ENCODE measurements at places on chromosomes 5 and 9. TPM values are rescaled to one million over a fixed set of nuclear protein-coding genes. Genes with fewer than 3 reads are reported as not detected.

DNA sequence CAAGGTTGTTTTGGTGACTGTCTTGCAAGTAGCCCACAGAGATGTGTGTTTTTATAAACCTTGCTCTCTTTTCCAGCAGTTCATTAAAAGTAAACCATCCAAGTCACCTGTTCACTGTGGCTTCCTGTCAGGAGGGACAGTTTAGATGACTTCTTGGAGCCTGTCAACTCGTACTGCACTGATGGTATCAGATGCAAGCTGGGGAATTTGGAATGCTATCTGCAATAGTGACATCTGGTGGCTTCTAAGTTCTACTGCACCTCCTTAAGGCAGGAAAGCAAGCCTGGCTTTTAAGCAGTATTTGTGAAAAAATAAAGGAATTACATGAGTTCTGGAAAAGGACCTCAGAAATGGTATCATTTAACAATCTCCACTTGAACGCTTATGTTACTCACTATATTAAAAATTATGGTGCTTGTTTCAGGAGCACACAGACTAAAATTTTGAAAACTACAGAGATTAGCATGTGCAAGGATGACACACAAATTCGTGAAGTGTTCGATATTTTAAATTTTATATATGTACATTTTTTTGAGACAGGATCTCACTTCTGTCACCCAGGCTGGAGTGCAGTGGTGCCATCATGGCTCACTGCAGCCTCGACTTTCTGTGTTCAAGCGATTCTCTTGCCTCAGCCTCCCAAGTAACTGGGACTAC is 164.0 kb downstream of the TTC39B start:
- DNase-seq = no peak
- no peaks in the 10 kb centered on the region for H3K27me3 ChIP-seq
- H3K4me1 ChIP-seq = no peaks in the 10 kb centered on the region
- H3K27ac ChIP-seq = no peak overlapping the region
- H3K36me3 ChIP-seq = no peaks in the 10 kb centered on the region
- H3K4me3 ChIP-seq = no peak overlapping the region

- no peaks in the 10 kb centered on the region for H3K4me1 ChIP-seq
- H3K4me3 ChIP-seq = no peak overlapping the region
- H3K27ac ChIP-seq = no peak overlapping the region
- no peaks in the 10 kb centered on the region for H3K27me3 ChIP-seq
- DNase-seq = no peak
These were observed 291.3 kb upstream of the PCSK5 start for GRCh38 chr9:75599126-75599525.

DNA sequence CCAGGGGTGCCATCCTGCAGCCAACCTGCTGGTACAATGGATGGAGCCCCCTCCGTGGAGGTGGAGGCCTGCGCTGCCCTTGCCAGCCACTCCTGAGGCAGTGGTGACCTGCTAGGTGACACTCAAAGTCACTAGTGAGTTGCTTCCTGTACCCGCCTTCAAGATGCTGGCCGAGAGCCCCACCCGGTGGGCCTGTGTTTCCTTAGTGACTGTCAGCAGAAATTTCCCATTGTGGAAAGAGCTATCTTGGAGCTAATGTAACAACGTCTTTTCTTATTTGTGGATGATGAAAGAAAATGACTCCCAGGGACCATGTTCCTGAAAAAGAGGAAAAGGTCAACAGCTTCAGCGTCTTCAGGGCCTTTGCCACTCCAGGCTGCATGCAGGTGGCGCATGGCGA is 117.0 kb upstream of the BOD1 start:
- no peak overlapping the region for H3K4me3 ChIP-seq
- H3K27ac ChIP-seq = no peak overlapping the region
- no peak for DNase-seq
- no peaks in the 10 kb centered on the region for H3K27me3 ChIP-seq
- H3K4me1 ChIP-seq = no peaks in the 10 kb centered on the region

GRCh38 chr9:27125030-27125429 is 16.0 kb downstream of the TEK start:
- no peak for DNase-seq
- no peaks in the 10 kb centered on the region for H3K36me3 ChIP-seq
- no peak overlapping the region for H3K4me3 ChIP-seq
- no peaks in the 10 kb centered on the region for H3K27me3 ChIP-seq
- H3K27ac ChIP-seq = peak overlapping the region; percentile 41

DNA sequence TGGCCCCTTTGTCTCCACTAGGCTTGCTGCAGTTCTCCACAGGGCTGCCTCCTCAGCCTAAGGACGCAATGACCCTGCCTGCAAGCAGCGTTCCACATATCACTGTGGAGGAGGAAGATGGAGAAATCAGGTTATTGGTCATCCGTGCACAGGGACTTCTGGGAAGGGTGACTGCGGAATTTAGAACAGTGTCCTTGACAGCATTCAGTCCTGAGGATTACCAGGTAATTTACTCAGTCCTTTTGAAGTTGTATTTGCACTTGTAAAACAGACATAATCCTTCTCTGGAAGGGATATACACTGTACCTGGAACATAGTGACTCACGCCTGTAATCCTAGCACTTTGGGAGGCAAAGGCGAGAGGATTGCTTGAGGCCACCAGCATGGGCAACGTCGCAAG is 116.6 kb downstream of the ADGRV1 start:
- no peaks in the 10 kb centered on the region for H3K4me1 ChIP-seq
- H3K36me3 ChIP-seq = no peaks in the 10 kb centered on the region
- DNase-seq = no peak
- H3K27me3 ChIP-seq = no peaks in the 10 kb centered on the region
- no peak overlapping the region for H3K27ac ChIP-seq
- H3K4me3 ChIP-seq = no peak overlapping the region

GRCh38 chr5:143166090-143166489 is 237.4 kb downstream of the NR3C1 start:
- no peak for DNase-seq
- H3K4me3 ChIP-seq = no peak overlapping the region
- no peaks in the 10 kb centered on the region for H3K36me3 ChIP-seq
- no peaks in the 10 kb centered on the region for H3K27me3 ChIP-seq

DNA sequence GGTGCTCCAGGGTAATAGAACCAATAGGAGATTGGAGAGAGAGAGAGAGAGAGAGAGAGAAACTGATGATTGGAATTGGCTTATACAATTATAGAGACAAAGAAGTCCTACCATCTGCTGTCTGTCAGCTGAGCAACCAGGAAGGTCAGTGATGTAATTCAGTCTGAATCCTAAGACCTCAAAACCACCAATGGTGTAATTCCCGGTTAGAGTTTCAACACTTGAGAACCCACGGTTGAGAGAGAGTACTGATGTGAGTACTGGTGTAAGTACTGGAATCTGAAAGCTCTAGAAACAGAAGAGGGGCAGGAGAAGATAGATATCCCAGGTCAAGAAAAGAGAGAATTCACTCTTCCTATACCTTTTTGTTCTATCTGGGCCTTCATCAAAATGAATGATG is 775.8 kb downstream of the EFNA5 start:
- no peaks in the 10 kb centered on the region for H3K36me3 ChIP-seq
- H3K27me3 ChIP-seq = no peaks in the 10 kb centered on the region
- H3K4me1 ChIP-seq = no peaks in the 10 kb centered on the region
- H3K4me3 ChIP-seq = no peak overlapping the region
- no peak overlapping the region for H3K27ac ChIP-seq

GRCh38 chr9:37248651-37249163 is 128.3 kb downstream of the ZCCHC7 start:
- no peak overlapping the region for H3K27ac ChIP-seq
- no peak overlapping the region for H3K4me3 ChIP-seq
- no peaks in the 10 kb centered on the region for H3K4me1 ChIP-seq
- no peaks in the 10 kb centered on the region for H3K36me3 ChIP-seq

DNA sequence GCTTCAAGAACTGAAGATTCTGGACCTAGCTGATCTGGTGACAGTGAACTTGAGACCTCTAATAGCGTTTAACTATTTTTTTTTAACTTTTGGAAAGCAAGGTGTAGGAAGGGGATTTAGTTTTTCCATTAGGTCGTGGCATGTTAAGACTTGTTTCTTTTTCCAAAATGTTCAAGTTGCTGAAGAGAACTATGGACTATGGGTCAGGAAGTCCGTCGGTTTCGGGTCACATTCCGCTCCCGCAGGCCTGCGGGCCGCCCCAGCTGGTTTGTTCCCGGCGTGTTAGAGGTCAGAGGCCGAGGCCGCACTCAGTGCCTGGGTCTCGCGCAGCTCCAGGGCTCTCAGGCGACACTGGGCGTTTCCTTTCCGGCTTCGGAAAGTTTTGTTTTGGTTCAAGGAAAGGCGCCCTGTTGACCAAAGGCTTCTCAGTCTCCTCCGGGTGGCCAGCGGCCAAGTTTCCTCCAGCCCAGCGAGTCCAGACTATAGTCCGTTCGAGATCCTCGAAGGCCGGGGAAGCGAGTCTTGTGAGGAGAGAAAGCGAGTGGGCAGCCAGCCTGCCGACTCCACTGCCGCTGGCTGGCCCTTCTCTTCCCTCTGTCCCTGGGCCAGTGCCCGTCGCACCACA is 586 bp upstream of the FCHO2 start:
- peak overlapping the region; percentile 89 for H3K4me3 ChIP-seq
- peaks cover 4% of the 10 kb centered on the region for H3K36me3 ChIP-seq
- no peak for DNase-seq
- H3K27me3 ChIP-seq = no peaks in the 10 kb centered on the region

DNA sequence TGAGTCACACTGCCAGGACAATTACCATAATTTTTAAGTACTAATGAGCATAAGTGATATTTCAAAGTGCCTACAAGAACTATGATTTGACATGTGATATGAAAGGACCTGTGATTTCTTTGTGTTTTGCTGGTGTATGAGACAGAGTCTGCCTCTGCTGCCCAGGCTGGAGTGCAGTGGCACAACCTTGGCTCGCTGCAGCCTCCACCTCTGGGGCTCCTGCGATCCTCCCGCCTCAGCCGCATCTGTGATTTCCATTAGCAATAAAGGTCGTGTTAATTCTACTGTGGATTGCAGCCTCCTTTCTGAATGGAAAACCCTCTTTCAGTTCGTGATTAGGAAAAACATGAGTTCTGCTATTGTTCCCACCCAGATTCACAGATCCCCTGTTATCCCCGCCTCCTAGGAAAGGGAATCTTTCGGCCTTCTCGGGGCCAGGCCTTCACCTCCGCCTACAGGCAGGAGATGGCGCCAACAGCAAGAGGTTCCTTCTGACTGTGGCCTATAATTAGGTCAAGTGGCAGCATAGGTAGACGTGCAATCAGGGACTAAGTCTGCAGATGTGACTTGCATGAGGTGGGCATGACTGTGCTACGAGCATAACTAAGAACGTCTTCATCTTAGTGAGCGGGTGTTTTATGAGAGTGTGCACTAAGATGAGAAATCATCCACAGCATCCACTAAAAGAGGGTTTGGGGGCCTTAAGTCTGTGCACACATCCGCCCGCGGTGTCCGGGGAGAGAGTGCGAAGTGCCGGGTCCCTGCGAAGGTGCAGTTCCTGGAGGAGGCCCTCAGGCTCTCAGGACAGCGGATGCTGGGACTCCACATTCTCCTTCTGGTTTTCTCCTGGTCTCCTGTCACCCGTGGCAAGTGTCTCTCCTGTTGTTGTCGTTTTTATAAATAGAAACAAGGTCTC is 23.1 kb downstream of the TRIM7 start:
- H3K36me3 ChIP-seq = no peaks in the 10 kb centered on the region
- no peak overlapping the region for H3K4me3 ChIP-seq
- H3K27ac ChIP-seq = peak overlapping the region; percentile 55
- no peaks in the 10 kb centered on the region for H3K27me3 ChIP-seq
- DNase-seq = no peak

- H3K27me3 ChIP-seq = no peaks in the 10 kb centered on the region
- peaks cover 85% of the 10 kb centered on the region for H3K36me3 ChIP-seq
- DNase-seq = no peak
- peaks cover 70% of the 10 kb centered on the region for H3K4me1 ChIP-seq
- no peak overlapping the region for H3K4me3 ChIP-seq
These were observed 96.2 kb downstream of the RXRA start for GRCh38 chr9:134422301-134423090.

DNA sequence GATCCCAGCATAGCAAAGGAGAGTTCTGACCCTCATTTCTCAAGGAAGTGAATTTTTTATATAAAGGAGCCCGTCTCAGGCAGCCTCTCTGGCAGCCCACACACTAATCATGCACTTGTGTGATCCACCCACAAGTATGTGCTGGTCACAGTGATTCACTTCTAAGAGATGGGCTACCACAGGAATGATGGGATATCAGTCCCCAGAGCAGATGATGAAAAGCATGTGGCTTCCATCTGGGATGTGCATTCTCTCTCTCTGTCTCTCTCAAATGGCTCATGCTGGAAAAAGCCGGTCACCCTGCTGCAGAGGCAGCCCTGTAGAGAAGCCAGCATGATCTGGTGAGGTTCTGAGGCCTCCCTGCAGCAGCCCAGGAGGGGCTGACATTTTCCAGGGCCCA is 74.2 kb upstream of the ADCY2 start:
- DNase-seq = no peak
- no peak overlapping the region for H3K27ac ChIP-seq
- no peak overlapping the region for H3K4me3 ChIP-seq
- H3K4me1 ChIP-seq = no peaks in the 10 kb centered on the region
- H3K36me3 ChIP-seq = no peaks in the 10 kb centered on the region

The ZFAND5 gene
- total RNA-seq = 239 TPM

The LECT2 gene
- not detected for total RNA-seq

The LTC4S gene
- 7.9 TPM for total RNA-seq

The PCDHGA7 gene
- 4.3 TPM for total RNA-seq

The OR13J1 gene
- total RNA-seq = not detected

Measured in esophagus muscularis mucosa (tissue), 4 donors.